CD14-positive monocyte (primary cell): ENCODE measurements at places on chromosomes 3 and 15. TPM values are rescaled to one million over a fixed set of nuclear protein-coding genes. Genes with fewer than 3 reads are reported as not detected.

SLC6A20 gene
- not detected in 2 replicates for polyA plus RNA-seq

OXSM gene
- 2.6 and 8.2 TPM in 2 replicates for polyA plus RNA-seq

TMEM40 gene
- polyA plus RNA-seq = 0.92 TPM

INSYN1 gene
- not detected for polyA plus RNA-seq

CHL1 gene
- polyA plus RNA-seq = not detected

ASB14 gene
- not detected for polyA plus RNA-seq

GASK1A gene
- polyA plus RNA-seq = not detected

HIGD2B gene
- polyA plus RNA-seq = not detected

GRCh38 chr3:101950510-101950909 lies 101.2 kb downstream of the NFKBIZ start:
- no peaks in the 10 kb centered on the region for H3K36me3 ChIP-seq
- H3K4me1 ChIP-seq = no peaks in the 10 kb centered on the region
- H3K4me3 ChIP-seq = no peak overlapping the region
- no peaks in the 10 kb centered on the region for H3K27me3 ChIP-seq
- no peak for DNase-seq
- H3K27ac ChIP-seq = no peak overlapping the region

DNA sequence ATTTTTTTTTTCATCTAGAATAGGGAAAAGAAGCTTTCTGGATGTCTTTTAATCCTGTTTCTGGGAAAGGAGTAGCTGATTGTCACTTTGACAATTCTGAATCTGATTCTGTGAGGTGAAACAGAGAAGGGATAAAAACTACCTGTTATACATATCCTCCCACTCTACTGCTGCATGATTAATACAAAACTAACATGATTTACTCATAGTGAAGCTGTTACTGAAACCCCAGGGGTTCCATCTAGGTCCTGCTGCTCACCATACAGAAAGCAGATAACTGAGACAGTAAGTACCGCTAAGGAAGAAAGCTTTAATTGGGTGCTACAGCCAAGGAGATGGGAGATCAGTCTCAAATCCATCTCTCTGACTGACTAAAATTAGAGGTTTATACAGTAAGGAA lies 610.9 kb upstream of the ALCAM start:
- H3K27me3 ChIP-seq = no peaks in the 10 kb centered on the region
- no peaks in the 10 kb centered on the region for H3K4me1 ChIP-seq
- DNase-seq = no peak

DNA sequence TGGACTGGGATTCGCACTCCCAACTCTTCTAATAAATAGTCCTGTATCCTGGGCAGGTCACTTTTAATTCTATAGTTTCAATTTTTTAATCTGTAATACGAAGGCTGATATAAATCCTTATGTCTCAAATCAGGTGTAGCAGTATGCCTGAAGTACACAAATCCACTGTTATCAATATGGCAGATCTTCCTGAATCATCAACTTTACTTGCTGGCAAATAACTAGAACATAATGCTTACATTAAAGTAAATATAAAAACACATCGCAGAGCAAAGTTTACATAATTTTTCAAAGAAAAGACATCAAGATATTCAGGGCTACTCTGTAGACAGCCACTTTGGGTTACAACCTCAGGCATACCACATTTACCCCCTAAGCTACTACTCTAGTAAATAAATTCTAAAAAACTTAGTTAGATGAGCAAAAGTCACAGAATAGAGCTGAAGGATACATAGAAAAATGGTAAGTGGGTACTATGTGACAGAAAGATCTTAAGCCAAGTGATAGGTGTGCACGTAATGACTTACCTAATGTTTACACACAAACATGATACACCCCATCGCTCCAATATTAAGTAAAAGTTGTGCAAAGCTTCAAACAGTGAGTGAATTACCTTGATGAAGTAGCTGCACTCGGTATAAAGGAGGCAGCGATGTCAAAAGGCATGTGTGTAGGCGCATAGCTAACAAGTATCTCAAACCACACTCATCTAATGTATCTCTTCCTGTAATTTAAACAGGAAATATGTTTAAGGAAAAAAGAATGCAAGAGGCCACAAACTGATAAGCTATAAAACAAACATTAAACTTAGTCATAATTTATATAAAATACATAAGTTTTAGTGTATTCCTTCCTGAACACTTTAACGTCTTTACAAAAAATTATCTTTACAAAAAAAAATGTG lies 127.9 kb downstream of the DMXL2 start:
- no peaks in the 10 kb centered on the region for H3K27me3 ChIP-seq
- H3K4me3 ChIP-seq = no peak overlapping the region
- H3K4me1 ChIP-seq = no peaks in the 10 kb centered on the region
- no peak for DNase-seq

DNA sequence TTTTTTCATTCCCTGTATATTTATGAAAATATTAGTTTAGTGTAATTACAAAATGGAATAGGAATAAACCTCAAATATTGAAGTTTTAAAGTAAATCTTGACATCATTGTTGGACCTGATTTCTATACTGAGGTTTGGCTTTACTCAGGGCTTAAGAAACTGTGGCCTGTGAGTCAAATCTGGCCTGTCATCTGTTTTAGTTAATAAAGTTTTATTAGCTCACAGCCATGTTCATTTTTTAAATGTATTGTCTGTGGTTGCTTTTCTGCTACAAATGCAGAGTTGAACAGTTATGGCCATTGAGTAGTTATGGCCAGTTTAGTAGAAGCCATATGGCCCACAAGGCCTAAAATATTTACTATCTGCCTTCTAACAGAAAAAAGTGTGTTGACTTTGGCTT lies 80.7 kb downstream of the DIPK2A start:
- H3K27ac ChIP-seq = no peak overlapping the region
- H3K36me3 ChIP-seq = no peaks in the 10 kb centered on the region
- no peak for DNase-seq
- H3K27me3 ChIP-seq = no peaks in the 10 kb centered on the region

GRCh38 chr3:186168976-186169375 lies 60.1 kb upstream of the ETV5 start:
- H3K27me3 ChIP-seq = no peaks in the 10 kb centered on the region
- H3K36me3 ChIP-seq = peaks cover 79% of the 10 kb centered on the region
- no peak for DNase-seq
- no peaks in the 10 kb centered on the region for H3K4me1 ChIP-seq

GRCh38 chr3:136184703-136185102 lies 11.4 kb downstream of the MSL2 start:
- no peaks in the 10 kb centered on the region for H3K27me3 ChIP-seq
- H3K36me3 ChIP-seq = no peaks in the 10 kb centered on the region
- no peak overlapping the region for H3K4me3 ChIP-seq
- H3K4me1 ChIP-seq = peaks cover 24% of the 10 kb centered on the region
- no peak for DNase-seq

DNA sequence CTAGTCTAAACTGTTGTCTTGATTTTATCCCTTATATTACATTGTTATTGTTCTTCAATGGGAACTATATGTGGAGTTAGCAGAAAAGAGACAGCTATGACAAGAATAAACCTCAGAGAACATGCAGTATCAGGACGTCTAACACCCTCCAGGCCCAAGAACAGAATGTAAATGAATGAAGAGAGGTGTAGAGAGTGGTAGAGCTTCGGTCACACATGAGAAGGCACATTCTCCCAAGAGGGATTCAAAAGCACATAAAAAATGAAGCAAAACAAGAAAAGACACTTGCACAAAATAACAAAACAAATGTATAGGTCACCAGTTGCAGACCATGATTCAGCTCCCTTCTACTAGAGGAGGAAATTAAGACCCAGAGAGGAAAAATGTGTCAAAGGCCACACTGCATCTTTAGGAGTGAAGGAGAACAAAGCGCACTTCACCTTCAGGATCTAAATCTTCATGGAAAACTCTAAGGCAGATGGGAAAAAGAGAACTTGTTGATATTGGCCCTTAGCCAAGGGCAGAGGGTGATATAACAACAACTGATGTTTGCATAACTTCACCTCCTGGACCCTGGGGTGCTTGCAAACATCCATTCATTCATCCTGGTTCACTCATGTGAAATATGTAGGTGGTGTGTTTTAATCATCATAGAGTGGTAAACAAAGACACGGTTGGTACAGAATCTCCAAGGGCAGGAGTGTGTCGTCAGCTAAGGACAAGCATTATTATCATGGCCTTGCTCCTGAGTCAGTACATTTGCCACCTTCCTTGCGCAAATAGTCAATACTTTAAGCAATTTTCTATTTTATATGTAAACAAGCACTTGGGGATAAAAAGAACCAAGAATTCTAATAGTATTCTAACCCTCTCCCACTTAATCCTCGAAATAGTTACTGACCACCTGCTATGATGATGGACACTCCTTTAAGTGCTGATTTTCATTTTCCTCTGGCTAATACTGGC lies 8.8 kb downstream of the NEK10 start:
- peaks cover 16% of the 10 kb centered on the region for H3K4me1 ChIP-seq
- DNase-seq = no peak
- H3K27me3 ChIP-seq = no peaks in the 10 kb centered on the region
- no peak overlapping the region for H3K4me3 ChIP-seq
- no peaks in the 10 kb centered on the region for H3K36me3 ChIP-seq

DNA sequence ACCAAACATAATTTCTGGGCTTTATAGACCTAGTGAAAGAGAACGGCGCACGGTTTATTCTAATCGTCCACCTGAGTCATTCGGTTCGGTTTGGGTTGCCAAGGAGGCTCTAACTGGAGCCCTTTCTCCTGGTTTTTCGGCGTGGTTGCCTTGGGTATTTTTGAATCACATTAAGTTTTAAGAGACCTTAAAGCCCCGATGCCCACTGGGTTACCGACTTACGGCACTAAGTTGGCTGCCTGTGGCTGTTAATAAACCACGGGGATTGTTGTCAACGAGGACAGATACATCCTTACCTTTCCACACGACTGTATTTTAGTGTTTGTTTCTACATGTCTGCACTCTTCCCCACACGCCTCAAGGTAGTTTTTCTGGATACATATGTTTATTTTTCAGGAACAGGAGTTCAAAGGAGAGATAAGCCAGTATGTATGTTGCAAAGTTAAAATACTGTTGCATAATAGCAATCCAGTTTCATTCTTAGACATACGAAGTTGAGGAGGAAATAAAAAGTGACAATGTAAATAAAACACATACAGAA lies 1.2 kb upstream of the ANP32A start:
- no peaks in the 10 kb centered on the region for H3K27me3 ChIP-seq
- no peak for DNase-seq
- no peaks in the 10 kb centered on the region for H3K36me3 ChIP-seq

DNA sequence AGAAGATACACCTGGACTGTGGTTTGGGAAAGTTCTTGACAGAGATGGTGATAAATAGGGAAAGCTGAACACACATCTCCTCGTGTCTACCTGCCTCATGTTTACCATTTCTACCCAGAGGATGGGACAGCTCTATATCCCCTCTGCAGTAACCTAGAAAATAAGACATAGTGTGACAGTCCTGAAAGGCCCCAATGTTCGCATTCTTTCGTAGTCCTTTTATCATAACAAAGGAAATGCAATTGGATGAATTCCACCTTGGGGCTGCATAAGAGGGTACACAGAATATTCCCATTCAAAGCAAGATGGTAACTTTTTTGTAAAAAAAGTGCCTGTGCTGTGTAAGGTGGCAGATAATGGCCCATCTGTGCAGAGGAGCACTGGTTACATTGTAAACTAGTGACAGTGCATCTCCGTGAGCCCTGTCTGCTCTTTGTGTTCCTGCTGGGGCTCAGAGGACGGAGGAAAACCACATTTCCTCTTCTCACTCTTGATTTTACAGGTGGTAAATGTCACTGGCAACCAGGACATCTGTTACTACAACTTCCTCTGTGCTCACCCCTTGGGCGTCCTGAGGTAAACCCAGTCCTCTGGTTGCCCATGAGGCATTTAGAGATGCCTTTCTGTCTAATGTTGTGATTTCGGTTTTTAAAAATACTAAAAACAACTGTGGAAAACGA lies 74.3 kb downstream of the SIDT1 start:
- no peak for DNase-seq
- no peaks in the 10 kb centered on the region for H3K36me3 ChIP-seq
- no peak overlapping the region for H3K4me3 ChIP-seq
- no peak overlapping the region for H3K27ac ChIP-seq
